ENCODE measurements at places on chromosomes 2 and 18.

- no peak for DNase-seq
Observed at GRCh38 chr2:19536136-19536535, 177.7 kb upstream of the OSR1 start.

DNA sequence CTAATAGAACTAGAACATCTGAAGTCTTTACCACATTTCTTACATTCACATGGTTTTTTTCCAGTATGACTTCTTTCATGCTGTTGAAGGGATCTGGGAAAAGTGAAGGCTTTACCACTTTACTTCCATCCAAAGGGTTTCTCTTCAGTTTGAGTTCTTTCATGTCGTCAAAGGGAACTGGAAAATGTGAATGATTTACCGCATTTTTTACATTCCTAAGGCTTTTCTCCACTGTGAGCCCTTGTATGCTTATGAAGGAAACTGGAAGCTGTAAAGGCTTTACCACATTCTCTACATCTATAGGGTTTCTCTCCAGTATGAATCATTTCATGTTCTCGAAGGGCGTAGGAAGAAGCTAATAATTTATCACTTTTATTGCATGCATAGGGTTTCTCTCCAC, 46.7 kb downstream of the NBEAL1 start:
- DNase-seq: no peak

DNA sequence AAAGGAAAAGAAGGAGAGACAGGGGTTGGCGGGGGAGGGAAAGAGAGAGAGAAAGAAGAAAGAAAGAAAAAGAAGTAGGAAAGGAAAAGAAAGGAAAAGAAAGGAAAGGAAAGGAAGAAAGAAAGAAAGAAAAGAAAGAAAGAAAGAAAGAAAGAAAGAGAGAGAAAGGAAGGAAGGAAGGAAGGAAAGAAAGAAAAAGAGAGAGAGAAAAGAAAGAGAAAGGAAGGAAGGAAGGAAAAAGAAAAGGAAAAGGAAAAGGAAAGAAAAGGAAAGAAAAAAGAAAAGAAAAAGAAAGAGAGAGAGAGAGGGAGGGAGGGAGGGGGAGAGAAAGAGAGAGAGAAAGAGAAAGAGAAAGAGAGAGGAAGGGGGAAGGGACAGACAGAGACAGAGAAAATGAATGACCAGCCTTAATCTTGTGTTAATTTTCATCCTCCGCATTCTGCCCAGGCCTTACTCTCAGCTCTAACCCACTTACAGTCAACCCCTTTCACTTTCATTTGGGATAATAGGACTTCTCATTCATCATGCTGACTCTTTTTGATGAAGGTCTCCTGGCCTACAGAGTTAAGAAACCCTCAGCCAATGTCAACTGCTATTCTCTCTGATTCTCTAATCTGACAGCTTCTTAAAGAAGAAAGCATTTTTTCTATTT, 207.3 kb downstream of the SUCLG1 start:
- DNase-seq: no peak

GRCh38 chr2:153222231-153223165, 256.1 kb downstream of the RPRM start:
- DNase-seq: no peak

GRCh38 chr2:190207930-190208329, 111.7 kb downstream of the HIBCH start:
- DNase-seq: no peak
